ENCODE measurements at places on chromosomes 1 and 21.

DNA sequence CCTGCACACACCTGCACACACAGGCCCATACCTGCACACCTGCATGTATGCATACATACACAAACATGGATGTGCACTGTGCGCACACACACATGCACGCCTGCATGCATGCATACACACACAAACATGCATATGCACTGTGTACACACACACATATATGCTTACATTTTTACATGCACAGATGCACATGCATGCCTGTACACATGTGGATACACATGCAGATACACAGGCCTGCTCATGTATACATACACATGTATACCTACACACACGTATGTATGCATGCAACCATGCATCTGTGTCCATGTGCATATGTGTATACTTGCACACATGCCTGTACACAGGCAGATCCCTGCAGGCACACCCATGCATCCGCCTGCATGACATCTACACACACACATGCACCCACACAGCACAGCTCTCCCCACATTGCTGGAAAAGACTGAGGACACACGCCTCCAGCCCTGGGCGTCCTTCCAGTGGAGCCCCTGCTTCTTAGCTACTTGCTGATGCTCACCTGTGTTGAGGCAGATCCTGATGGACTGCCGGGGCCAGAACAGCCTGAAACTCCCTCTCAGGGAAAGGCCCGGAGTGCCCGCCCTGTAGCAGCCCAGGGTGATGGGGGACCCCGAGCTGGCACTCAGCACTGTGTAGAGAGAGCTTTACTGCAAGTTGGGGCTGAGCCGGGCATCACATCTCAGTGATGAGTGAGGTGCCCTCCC, 28.6 kb downstream of the KRTAP10-1 start:
- DNase-seq, result no peak

- no peak for DNase-seq
Measured at GRCh38 chr1:228837817-228838716, 102.8 kb downstream of the RHOU start.

- peak; percentile 21 for DNase-seq
Measured at GRCh38 chr1:214557952-214558735, 6.7 kb upstream of the PTPN14 start.

DNA sequence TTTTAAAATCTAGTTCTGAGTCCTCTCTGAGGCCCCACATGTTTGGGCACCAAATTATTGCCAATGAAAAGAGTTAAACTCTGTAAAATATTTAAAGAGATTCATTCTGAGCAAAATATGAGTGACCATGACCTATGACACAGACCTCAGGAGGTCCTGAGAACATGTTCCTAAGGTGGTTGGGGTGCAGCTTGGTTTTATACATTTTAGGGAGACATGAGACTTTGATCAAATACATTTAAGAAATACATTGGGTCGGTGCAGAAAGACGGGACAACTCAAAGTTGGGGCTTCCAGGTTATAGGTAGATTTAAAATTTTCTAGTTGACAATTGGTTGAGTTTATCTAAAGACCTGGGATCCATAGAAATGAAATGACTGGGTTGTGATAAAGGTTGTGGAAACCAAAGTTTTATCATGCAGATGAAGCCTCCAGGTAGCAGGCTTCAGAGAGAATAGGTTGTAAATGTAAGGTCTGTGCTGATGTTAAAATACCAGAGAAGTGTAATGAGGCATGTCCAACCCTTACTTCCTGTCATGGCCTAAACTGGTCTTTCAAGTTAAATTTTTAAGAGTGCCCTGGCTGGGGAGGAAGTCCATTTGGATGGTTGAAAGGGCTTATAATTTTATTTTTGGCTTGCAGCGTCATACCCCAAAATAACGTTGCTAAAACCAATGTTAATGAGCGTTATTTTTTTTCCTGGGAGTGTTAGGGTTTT, 274.9 kb downstream of the NUF2 start:
- DNase-seq, result no peak

GRCh38 chr1:52726265-52727113, at the start of gene ZYG11B:
TSS of gene ZYG11B (plus strand) at chr1:52726453. CDS start at chr1:52726654, 201 bp downstream.
- DNase-seq, result peak; percentile 93

DNA sequence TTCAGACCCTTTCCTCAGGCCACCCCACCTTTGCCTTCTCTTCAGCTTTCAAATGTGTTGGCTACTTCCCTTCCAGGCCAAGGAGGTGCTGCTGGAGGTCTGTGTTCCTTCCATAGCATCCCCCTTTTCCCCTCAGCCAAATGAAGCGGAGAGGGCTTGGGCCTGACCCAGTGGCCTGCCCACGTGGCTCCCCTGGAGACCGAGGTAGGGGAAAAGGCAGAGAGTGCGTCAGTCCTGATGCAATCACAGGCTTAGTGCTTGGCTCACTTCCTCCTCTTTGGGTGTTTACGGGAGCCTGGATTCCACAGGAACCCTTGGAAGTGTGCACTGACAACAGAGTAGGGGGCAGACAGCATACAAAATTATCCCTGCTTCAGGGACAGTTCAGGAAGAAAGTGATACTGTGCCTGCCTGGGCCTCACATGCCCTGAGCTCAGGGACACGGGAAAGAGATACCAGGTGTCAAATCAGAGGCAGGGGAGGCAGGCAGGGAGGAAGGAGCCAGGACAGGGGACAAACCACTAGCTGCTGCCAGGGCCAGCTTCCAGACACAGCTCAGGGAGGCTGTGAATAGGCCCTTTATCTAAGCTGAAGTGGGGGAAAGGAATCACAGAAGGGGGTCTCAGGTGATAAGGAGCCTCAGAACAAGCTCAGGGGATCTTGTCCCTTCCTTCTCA, 16.6 kb upstream of the PTP4A2 start:
- no peak for DNase-seq

GRCh38 chr1:235147269-235147668, 13.8 kb downstream of the RBM34 start:
- peak; percentile 25 for DNase-seq

GRCh38 chr1:160910170-160910750, 25.3 kb upstream of the ITLN1 start:
- DNase-seq, result no peak

DNA sequence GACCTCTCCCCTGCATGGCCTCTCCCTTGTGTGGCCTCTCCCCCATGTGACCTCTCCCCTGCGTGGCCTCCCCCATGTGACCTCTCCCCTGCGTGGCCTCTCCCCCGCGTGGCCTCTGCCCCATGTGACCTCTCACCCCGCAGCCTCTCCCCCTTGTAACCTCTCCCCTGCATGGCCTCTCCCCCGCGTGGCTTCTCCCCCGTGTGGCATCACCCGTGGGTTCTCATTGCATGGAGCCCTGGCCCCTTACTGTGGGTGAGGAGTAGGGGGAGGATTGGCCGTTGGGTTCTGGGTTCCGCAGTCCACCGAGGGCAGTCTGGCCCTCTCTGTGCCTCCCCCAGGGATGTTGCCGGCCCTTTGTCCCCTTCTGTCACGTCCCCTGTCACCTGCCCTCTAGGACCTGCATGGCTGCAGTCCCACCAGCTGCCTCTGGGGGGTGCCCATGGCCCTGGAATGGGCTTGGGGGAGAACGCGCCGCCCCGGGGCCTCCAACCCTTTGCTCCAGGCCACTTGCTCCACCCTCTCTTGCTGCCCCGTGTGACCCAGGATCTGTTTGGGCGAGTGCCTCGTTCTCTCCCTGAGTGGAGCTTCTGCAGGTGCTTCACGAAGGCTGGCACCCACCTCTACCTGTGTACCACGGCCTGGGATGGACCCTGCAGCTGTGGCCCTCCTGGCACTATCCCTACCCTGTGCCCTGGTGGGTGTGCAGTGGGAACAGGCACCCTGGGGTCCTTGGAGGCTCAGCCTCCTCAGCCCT, 21.3 kb downstream of the RRP1 start:
- DNase-seq, result peak; percentile 95

DNA sequence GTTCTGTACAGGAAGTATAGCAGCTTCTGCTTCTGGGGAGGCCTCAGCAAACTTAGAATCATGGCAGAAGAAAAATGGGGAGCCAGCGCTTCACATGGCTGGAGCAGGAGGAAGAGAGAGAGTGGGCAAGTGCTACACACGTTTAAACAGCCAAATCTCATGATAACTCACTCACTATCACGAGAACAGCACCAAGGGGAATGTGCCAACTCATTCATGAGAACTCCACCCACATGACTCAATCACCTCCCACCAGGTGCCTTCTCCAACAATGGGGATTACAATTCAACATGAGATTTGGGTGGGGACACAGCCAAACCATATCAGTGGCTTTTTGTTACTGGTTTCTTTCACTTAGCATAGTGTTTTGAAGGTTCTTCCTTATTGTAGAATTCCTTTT, 138.6 kb downstream of the SYT14 start:
- DNase-seq, result no peak

GRCh38 chr1:7490576-7490975, 280.5 kb upstream of the VAMP3 start:
- DNase-seq, result no peak

GRCh38 chr21:17527240-17527639, 14.4 kb downstream of the CXADR start:
- no peak for DNase-seq

- DNase-seq, result no peak
Measured at GRCh38 chr1:104387716-104388508, 638.2 kb downstream of the AMY1C start.

DNA sequence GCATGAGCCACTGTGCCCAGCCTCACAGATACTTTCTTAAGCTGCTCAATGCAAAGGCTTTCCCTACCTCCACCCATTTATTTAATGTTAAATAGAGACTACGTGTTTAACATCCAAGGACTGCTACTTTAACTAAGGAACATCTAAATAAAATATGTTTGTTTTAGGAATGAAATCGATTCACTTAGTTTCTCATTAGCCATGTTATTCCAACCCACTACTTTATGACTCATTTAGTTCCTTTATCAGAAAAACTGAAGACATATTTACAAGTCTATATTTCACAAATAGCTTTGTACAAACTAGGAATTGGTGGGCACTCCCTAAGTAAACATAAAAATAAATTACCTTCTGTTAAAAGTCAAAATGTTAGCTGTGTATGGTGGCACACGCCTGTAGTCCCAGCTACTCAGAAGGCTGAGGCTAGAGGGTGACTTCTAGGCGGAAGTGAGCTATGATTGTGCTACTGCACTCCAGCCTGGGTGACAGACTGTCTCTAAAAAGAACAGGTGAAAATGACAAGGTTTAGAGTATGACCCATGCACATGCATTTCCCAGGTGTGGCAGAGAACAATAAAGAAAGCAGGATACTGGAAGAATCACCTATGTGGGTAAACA, 39.9 kb upstream of the AK4 start:
- DNase-seq, result no peak

DNA sequence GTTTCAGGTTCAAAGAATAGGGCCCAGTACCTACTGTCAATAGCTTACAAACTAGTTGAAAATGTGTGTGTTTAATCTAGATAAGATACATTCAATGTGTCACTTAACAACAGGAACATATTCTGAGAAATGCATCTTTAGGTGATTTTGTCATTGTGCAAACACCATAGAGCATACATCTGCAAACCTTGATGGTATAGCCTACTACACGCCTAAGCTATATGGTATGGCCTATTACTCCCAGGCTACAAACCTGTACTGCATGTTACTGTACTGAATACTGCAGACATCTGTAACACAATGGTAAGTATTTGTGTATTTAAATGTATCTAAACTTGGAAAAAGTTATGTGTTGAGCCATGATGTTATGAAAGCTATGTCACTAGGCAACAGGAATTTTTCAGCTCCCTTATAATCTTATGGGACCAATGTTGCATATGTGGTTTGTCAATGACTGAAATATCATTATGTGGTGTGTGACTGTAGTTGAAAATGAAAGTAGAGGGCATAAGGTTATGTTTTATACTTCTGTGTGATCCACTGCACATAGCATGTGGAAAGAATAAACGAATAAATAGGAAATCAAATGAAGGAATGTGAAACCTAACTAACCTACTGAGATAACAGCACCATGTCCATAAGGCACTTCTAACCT, 129.0 kb upstream of the CAMK1G start:
- DNase-seq, result no peak

DNA sequence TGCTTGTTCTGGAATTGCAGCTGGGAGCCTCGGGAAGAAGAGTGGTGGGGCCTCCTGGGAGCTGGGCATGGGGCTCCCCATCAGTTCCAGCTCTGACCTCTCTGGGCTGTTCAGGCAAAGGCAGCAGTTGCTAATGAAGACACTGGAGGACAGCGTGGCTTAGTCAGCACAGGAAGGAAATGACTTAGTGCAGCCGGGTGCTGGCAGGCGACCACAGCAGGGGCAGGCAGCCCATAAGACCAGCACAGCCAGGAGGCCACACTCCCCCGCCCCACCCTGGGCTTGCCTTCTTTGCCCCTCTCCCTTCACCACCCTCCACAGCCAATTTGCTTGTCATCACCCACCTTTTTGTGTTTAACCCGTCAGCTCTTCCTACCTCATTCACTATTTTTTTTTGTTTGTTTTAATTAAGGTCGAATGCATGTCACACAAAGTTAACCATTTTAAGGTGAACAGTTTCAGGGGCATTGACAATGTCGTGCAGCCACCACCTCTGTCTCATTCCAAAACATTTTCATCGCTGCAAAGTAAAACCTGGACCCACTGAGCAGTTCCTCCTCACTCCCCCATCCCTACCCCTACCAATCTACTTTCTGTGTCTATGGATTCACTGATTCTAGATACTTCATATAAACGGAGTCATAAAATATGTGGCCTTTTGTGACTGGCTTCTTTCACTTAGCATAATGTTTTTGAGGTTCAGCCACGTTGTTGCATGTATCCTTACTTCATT, 10.9 kb downstream of the OLIG2 start:
- DNase-seq, result peak; percentile 59

DNA sequence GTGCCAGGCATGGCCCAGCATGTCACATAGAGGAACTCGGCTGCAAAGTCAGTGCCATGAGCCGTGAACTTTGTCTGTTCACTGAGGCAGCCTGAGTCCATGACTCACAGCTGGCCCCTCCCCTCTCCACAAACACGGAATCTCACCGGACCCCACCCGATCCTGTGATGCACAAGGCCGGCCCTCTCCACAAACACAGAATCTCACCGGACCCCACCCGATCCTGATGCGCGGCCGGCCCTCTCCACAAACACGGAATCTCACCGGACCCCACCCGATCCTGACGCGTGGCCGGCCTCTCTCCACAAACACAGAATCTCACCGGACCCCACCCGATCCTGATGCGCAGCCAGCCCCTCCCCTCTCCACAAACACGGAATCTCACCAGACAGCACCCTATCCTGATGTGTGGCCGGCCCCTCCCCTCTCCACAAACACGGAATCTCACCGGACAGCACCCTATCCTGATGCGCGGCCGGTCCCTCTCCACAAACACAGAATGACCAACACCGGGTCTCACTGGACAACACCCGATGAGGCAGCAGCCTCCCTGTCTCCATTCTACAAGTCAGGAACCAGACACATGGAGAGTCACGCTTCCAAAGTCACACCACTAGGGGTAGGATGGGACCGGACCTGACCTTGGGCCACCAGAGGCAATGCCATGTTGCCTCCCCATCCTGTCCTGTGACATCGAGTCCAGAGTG, 39.6 kb upstream of the GPR153 start:
- no peak for DNase-seq

- no peak for DNase-seq
Measured at GRCh38 chr1:184390889-184391288, 4.1 kb downstream of the C1orf21 start.

DNA sequence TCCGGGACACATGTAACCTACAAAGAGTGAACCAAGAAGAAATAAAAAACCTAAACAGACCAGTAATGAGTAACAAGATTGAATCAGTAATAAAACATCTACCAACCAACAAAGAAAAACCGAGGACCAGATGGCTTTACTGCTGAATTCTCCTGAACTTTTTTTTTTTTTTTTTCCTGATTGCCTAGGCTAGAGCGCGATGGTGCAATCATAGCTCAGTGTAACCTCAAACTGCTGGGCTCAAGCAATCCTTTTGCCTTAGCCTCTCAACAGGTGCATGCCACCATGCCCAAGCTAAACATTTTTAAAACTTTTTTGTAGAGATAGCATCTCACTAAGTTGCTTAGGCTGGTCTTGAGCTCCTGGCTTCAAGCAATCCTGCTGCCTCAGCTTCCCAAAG, 11.2 kb upstream of the FGGY start:
- no peak for DNase-seq

All from activated CD4-positive, alpha-beta T cell treated with anti-CD3 and anti-CD28 coated beads, Interleukin-2, Interleukin-6, amounts not matched to agents 100 ng/mL and 50 ng/mL, durations not matched to agents 16 hours and 8 hours (primary cell).